ENCODE measurements at places on chromosomes 12 and 14.
A peak's percentile ranks its signal among the peaks of the same experiment; 100 is the strongest.

DNA sequence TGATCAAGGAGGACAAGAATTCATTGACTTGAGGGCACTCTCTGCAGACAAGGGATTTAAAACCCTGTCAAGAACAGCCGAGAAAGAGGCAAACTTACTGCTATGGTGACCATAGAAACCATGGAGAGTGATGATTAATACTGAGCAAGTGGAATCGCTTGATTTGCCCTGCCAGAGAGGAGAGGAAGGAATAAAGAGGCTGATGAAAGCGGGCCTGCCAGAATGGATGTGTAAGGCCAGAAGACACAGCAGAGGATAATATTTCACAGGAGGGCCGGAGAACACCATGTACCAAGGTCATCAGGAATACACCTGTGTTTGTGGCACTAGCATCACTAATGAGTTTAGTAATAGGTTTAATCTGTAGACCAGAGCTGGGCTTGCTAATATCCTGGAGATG, 221.8 kb upstream of the DCN start:
- no peak for DNase-seq

- no peak for DNase-seq
Observed at GRCh38 chr12:30357766-30358490, 337.7 kb downstream of the IPO8 start.

GRCh38 chr12:112978163-112979040, at the start of gene OAS2:
TSS of gene OAS2 (plus strand) at chr12:112978519. CDS start at chr12:112978609, 90 bp downstream.
- DNase-seq, result peak; percentile 79

- no peak for DNase-seq
Observed at GRCh38 chr12:79439175-79439825, 251.5 kb downstream of the PAWR start.

GRCh38 chr14:28361486-28361885, 405.1 kb upstream of the FOXG1 start:
- DNase-seq, result peak; percentile 13

GRCh38 chr12:132171293-132171967, 27.2 kb downstream of the NOC4L start:
- DNase-seq, result no peak

GRCh38 chr14:85122690-85123089, 407.3 kb upstream of the FLRT2 start:
- peak; percentile 15 for DNase-seq

DNA sequence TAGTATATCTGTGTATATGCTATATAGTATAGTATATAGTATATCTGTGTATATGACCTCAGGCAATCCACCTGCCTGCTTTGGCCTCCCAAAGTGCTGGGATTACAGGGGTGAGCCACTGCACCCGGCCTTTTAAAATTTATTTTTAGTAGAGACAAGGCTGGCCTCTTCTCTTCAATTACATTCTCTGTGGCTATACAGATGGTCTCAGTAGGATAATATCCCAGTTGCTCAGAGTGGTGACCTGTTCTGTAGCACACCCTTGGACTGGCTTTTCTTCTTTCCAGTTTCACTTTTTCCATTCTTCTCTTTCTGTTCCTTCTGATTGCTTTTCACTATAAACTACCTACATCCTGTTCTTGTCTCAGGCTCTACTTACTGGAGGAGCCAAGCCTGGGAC, 3.1 kb upstream of the NFATC4 start:
- DNase-seq, result no peak

- DNase-seq, result no peak
Observed at GRCh38 chr14:103693515-103693914, 21.7 kb downstream of the XRCC3 start.

DNA sequence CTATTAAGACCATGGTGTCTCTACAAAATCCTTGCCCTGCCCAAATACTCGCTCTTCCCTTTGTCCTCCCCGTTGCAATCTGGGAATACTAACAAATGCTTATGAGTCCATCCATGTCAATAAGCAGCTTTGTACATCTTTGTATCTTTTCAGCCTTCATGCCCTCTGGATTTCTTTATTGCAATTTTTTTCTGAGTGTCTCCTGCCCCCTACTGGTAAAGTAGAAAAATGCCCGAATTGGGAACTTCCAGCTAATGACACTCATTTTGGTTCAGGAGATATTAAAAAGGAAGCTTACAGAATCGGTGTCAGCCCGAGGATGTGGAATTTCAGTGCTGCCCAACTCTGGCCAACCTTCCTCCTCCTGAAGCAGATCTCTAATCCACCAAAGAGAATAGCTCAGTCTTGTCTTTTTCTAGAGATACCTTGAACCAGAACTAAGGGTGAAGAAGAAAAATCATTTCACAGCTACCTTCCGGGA, 46.0 kb downstream of the SH2B3 start:
- peak; percentile 77 for DNase-seq

DNA sequence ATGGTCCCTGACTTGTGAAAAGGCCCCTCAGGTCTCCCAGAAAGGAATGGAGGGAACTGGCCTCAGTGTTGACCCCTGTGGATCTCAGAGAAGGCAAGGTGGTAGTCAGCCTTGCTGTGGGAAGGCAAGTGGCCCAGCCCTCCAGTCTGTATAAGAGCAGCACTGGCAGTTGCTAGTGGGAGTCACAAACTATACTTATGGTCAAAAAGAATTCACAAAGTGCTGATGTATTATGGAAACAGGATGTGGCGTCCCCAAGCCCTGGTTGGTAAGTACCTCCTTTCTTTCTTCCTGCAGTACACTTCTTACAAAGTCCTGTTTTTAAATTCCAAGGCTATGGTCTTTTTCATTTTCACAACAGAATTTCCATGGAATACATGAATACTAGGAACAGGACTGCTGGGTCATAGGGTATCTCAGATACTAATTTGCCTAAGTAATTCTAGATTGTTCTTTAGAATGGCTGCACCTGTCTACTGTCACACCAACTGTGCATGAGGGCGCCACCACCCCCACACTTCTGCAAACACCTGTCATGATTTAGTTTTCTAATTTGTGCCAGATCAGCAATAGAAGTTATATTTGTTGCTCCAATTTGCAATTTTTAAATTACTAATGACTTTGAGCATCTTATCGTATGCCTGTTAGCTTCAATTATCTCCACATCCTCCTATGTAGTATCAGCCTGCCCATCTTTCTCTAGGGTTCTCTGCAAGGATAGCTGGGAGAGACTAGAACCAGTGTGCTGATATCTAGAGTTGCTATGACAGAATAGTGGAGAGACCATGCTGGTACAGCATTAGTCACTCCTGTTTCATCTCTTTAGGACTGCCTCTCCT, 40.7 kb upstream of the TMEM263 start:
- DNase-seq, result no peak

DNA sequence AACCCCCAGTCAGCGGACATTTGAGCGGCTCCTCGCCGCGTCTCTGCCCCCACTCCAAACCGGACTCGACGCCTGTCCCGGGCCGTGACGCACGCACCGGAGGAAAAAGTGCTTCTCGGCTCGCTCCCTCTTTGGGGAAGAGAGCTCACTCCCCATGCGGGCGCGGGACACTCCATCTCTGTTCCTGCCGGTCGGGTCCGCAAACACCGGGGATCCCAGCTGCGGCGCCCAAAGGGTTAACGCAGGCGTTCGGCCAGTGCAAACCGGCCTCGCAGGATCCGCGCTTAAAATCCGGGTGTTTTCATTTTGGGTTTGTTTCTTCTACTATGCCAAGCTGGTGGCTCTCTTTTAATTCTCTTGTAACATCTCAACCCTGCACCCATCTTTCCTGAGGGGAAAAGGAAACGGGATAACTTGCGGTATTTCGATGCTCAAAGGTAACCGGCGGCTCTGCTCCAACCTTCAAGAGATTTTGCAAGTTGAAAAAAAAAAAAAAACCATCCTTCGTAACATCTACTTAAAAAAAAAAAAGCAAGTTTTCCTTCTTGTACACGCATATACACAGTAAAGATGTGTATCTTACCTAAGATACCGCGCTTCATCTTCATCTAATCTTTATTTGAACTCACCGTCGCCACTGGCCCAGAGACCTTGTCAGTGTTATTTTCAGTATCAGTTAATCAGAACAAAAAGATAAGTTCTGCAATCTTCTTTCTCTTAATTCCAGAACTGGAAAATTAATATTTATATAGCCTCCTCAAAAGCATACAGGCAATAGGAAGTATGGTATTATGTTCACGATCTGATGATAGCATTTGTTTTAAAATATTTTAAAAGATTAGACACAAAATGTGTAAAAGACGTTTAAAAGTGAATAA, 1.6 kb upstream of the ATP2B1 start:
- peak; percentile 73 for DNase-seq

- DNase-seq, result no peak
Observed at GRCh38 chr14:97850466-97850865, 1053.3 kb downstream of the VRK1 start.

DNA sequence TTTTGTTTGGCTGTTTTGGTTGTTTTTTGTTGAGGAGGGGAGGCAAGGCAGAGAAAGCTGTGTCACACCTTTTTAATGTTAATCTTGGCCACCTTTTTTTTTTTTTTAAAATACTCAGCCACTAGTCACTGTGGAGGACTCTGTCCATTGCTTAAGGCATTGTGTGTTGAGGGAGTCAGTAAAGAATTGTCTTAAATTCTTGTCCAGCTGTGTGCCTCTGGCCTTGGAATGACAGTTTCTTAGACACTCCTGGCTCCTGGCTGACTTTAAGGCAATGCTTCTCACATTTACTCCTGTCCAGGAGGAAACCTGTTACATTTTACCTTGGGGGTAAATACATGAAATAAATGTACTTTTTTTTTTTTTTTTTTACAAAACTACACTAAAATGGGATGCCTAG, 18.1 kb upstream of the SMCO2 start:
- no peak for DNase-seq

GRCh38 chr12:69123919-69124638, 115.3 kb upstream of the CPSF6 start:
- no peak for DNase-seq

GRCh38 chr12:49827401-49828099, 663 bp downstream of the NCKAP5L start:
- DNase-seq, result peak; percentile 62

DNA sequence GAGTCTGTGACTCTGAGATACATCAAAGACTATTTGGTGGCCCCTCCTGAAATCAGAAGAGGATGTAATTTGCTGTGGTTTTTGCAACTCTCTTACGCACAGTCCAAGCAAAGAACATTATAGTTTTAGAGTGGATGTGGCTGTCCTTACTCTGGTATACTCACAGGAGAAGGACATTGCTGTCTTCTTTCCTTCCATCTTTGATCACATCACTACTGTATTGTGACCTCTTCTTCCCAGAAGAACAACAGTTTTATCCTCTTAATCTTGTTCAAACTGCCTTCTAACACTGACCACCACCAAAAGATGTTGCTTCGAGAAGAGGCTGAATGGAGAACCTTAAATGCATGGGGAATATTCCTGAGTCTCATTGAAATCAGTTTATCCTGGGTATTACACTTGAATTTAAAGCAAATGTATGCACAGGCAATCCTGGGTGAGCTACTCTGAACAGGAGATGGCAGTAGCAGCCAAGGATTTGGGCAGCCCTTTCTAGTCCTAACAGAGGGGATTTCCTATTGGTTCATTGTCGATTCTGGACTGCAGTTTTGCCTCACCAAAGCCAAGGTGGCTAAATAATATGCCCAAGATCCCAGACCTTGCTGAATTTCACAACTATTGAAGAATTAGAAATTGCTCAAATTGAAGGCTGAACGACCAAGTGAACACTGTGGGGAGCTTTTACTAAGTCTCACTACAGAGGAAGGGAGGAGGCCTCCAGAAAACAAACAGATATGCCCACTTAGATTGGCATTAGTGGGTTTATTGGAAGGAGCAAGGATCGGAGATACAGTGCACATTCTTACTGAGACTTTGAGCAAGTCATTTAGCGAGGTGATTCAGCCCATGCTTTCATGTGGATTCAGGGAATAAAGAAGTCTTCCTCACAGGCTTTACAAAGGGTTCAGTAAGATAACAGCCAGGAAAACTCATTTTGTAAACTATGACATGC, 282.8 kb downstream of the PAWR start:
- DNase-seq, result peak; percentile 82

DNA sequence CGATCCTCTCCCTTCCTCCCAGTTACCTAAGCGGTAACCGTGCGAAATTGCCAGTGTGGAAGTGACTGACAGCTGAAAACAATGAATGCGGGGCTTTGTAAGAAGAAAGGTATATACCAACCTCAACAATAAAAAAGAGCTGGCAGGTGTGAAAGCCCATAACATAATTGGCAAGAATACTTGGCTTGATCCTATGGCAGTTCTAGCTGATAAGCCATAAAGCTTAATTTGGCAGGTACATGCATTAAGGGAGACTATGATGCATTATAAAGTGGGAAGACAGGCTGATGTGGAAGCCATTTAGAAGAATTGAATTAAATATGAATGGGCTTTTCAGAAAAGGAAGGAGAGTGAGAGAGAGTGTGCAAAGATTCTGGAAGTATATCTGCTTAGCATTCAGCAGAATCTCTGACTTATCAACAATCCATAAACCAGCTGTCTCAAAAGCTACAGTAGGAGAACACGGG, 71.3 kb downstream of the CRACR2A start:
- no peak for DNase-seq

DNA sequence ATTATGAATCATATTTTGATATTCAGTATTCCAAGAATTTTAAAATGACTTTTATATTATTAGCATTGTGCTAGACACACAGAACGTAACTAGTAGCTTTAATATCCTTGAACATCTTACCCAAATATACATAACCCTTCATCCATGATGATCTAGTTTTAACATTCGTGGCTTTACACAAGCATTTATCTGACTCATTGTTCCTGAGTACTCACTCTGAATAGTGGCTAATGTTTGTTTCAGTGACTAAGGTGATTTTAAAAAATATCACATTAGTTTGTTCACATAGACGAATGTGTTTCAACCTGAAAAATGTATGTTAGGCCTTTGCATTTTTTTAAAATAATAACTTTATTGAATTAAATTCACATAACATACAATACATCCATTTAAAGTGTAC, 80.0 kb upstream of the PTPRQ start:
- no peak for DNase-seq

GRCh38 chr14:72965249-72965648, 39.0 kb downstream of the DCAF4 start:
- no peak for DNase-seq

GRCh38 chr12:92955997-92956663, 27.0 kb upstream of the EEA1 start:
- no peak for DNase-seq

DNA sequence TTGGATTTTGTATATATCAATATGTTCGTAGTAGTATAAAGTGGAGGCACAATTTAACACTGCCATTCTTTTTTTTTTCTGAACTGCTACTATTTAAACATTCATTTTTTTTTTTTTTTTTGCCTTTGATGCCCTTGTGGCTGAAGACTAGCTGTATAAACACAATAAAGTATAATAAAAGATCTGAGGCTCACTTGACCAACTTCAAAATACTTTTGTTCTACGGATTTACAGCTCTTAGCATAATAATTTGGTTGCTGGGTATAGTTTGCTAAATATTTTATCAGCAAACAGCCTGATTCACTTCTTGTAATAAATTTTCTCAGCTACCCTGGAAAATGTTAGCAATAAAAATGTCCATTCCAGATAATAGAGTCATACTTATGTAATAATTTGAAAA, 128.3 kb downstream of the KCNC2 start:
- no peak for DNase-seq

- DNase-seq, result no peak
Observed at GRCh38 chr12:128267131-128267622, at the start of gene TMEM132C. TSS of gene TMEM132C (plus strand) at chr12:128267170. CDS start at chr12:128267403, 233 bp downstream.

DNA sequence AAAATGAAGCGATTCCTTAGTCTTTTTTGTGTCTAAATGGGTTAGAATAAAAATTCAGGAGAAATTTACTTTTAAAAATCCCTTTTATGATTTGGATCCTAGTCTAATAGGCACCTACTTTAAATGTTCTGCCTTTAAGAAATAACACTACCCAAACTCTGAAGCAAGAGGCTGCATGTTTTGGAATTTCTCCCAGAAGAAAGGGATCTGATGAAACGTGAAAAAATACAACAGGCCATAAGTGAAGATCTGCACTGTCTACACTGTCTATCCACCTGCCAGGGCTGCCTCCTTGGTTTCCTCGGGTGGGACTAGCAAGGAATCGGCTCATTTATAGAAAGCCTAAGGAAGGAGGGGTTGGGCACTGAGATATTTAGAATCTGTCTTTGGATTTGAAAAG, 22.1 kb downstream of the ACVR1B start:
- no peak for DNase-seq
